ENCODE measurements at places on chromosomes 13 and 19. TPM values are rescaled to one million over a fixed set of nuclear protein-coding genes. Genes with fewer than 3 reads are reported as not detected.

- DNase-seq, result no peak
- no peak overlapping the region for H3K27ac ChIP-seq
- no peak overlapping the region for H3K4me3 ChIP-seq
- no peaks in the 10 kb centered on the region for H3K36me3 ChIP-seq
- no peaks in the 10 kb centered on the region for H3K27me3 ChIP-seq
These were observed 86.5 kb downstream of the KCTD12 start for GRCh38 chr13:76799696-76800095.

- no peak overlapping the region for H3K4me3 ChIP-seq
- DNase-seq, result no peak
- peak overlapping the region; percentile 57 for H3K27ac ChIP-seq
- H3K27me3 ChIP-seq, result no peaks in the 10 kb centered on the region
- peaks cover 6% of the 10 kb centered on the region for H3K4me1 ChIP-seq
These were observed 36.4 kb downstream of the ATP11A start for GRCh38 chr13:112726016-112726767.

DNA sequence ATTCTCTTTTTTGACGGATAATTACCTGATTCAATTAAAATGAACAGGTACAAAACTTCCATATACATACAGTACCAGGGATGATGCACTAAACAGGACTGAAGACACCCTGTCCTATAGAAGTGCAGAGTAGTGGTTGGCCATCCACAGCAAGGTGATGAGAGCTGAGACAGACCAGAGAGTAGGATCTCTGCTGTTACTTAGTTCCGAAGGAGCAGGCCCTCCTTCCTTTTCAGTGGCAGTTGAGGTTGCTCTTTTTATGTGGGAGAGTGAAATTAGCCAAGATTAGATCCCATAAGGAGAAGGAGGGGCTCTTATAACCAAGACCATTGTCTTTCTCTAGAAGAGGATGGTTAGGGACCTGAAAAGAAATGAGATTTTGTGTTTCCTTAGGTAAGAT is 4.0 kb downstream of the PDS5B start:
- H3K4me1 ChIP-seq, result peaks cover 30% of the 10 kb centered on the region
- no peak overlapping the region for H3K27ac ChIP-seq
- DNase-seq, result no peak
- H3K27me3 ChIP-seq, result no peaks in the 10 kb centered on the region
- no peaks in the 10 kb centered on the region for H3K36me3 ChIP-seq
- H3K4me3 ChIP-seq, result no peak overlapping the region

DNA sequence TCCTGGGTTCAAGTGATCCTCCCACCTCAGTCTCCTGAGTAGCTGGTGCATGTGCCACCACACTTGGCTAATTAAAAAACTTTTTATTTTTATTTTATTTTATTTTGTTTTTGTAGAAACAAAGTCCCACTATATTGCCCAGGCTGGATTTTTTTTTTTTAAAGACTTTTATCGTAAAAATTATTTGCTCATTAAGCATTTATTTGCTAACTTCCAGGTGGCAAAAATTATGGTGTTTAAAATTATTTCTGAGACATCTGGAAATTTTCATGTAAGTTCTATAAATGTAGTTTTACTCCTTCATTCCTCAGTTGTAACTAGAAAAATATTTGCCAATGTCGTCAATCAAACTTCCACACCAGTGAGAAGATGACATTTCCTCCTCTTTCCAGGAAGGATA is 233.3 kb upstream of the DACH1 start:
- no peak overlapping the region for H3K4me3 ChIP-seq
- no peaks in the 10 kb centered on the region for H3K4me1 ChIP-seq
- H3K36me3 ChIP-seq, result no peaks in the 10 kb centered on the region
- H3K27me3 ChIP-seq, result no peaks in the 10 kb centered on the region

DNA sequence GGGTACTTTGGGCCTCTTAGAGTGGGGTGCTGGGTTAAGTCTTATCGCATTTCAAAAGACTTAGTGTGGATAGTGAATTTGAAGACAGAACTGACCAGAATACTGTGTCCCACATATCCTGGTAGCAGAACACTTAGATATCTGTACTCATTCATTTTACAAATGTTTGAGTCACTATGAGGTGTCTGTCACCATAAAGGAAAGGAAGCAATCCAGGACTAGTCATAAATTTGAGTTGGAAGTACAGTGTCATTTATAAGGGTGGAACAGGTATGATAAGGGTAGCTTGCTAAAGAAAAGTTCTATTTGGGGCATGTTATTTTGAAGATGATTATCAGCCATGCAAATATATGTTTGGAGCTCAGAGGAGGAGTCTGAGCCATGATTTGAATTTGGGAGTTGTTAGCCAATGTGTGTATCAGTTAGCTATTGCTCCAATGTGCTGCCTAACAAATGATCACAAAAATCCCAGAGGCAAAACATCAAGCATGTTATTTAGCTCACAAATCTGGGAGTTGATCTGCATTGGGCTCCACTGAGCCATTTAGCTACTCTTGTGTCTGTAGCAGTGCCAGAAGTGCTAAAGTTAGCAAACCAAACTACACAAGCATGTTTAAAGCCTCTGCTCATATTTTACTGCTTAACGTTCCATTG is 20.3 kb downstream of the ZNF699 start:
- H3K36me3 ChIP-seq, result peaks cover 15% of the 10 kb centered on the region
- no peaks in the 10 kb centered on the region for H3K27me3 ChIP-seq
- no peak overlapping the region for H3K4me3 ChIP-seq
- no peak overlapping the region for H3K27ac ChIP-seq

DNA sequence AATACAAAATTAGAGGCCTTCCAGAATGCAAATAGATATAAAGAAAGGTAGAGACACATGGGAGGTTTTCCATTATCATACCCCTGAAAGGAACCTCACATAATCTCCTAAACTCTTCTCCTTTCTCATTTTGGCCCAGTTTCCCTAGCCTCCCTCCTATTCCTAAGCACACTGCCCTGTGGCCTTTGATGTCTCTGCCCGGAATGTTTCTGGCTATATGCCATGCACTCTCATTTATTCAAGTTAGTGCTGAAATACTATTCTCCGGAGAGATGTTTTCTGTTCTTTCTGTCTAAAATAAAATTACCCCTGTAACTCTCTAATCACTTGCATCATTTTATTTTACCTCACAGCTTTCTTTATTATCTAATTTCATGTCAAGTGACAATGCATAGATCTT is 1287.7 kb downstream of the SLITRK5 start:
- peak; percentile 70 for DNase-seq
- no peak overlapping the region for H3K27ac ChIP-seq
- H3K27me3 ChIP-seq, result no peaks in the 10 kb centered on the region
- no peaks in the 10 kb centered on the region for H3K4me1 ChIP-seq
- no peak overlapping the region for H3K4me3 ChIP-seq

DNA sequence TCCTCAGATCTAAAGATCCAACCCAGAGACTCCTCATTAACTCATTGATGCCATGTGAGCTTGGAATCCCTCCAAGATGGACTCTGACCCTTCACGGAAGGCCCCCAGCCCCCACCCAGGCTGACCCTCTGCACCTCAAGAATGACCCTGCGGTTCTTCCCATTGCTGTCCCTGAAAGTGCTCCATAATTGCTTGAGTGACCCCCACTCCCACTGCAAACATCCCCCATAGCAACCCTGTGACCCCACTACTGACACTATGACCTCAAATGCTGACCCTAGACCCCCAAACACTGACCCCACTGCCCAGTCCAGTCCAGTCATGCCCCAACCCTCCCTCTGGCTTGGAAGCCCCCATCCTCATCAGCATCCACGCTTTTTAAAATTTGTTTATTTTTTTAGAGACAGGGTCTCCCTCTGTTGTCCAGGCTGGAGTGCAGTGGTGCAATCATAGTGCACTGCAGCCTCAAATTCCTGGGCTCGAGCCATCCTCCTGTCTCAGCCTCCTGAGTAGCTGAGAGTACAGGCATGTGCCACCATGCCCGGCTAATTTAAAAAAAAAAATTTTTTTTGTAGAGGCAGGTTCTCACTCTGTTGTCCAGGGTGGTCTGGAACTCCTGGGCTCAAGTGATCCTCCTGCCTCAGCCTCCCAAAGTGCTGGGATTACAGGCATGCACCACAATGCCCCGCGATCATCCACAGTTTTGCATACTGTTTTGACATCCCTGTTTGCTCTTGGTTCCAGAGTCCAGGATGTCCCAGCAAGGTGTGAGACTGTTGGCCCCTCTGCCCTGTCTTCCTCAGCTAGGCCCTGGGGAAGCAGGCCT is 855 bp downstream of the LYL1 start:
- H3K27me3 ChIP-seq, result no peaks in the 10 kb centered on the region
- DNase-seq, result no peak
- H3K27ac ChIP-seq, result peak overlapping the region; percentile 51
- H3K4me3 ChIP-seq, result peak overlapping the region; percentile 66

DNA sequence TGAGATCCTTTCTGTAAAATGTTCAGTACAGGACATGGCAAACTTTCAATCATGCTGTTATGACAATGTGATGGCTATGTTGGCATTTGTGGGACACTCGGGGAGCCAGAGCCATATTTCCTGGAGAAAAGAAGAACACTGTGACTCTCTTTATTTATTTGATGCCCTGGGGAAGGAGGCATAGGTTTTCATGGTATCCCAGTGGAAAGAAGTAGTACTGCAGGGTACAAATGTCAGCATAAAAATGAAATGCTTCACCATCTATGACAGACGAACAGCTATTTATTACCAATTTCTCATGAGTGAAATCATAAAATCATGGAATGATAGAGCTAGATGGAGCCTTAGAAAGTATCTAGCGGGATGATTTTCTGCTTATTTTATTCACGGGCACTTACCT is 217.1 kb downstream of the COL4A1 start:
- H3K27me3 ChIP-seq, result no peaks in the 10 kb centered on the region
- H3K4me1 ChIP-seq, result no peaks in the 10 kb centered on the region
- H3K27ac ChIP-seq, result no peak overlapping the region
- no peak for DNase-seq
- no peaks in the 10 kb centered on the region for H3K36me3 ChIP-seq

DNA sequence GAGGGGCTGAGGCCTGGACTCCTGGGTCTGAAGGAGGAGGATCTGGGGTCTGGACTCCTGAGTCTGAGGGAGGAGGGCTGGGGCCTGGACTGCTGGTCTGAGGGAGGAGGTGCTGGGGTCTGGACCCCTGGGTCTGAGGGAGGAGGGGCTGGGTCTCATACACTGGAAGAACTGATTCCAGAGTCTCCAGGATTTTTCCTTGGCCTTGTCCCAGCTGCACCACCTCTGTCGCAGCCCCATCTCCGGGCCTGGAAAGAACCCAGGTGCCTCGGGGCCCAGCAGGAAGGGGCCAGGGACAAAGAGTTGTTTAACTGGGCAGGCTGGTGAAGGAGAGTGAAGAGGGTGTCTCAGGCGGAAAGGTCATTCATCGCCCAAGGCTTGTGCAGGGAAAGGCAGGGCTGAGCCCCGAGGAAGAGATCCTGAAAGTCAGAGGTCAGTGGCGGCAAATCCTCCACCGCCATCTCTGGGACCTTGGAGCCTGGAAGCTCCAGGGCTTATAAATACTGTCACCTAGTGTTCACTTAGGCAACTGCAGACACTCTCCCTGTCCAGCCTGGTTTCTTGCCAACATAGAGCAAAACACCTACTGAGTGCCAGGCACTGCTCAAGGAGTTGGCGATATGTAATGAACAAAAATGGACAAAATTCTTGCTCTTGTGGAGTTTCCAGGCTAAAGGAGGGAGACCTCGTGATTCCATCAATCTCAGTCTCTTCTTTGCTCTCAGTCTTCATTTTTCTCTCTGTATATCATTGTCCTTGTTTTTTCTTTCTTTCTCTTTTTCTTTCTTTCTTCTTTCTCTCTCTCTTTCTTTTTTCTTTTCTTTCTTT is 4.4 kb upstream of the KCNN4 start:
- no peak overlapping the region for H3K27ac ChIP-seq
- H3K27me3 ChIP-seq, result no peaks in the 10 kb centered on the region
- no peaks in the 10 kb centered on the region for H3K4me1 ChIP-seq
- no peaks in the 10 kb centered on the region for H3K36me3 ChIP-seq
- DNase-seq, result peak; percentile 51

GRCh38 chr19:2013683-2013961 is 1.9 kb downstream of the BTBD2 start:
- H3K27ac ChIP-seq, result no peak overlapping the region
- H3K4me3 ChIP-seq, result no peak overlapping the region
- H3K27me3 ChIP-seq, result no peaks in the 10 kb centered on the region
- no peak for DNase-seq
- no peaks in the 10 kb centered on the region for H3K36me3 ChIP-seq

DNA sequence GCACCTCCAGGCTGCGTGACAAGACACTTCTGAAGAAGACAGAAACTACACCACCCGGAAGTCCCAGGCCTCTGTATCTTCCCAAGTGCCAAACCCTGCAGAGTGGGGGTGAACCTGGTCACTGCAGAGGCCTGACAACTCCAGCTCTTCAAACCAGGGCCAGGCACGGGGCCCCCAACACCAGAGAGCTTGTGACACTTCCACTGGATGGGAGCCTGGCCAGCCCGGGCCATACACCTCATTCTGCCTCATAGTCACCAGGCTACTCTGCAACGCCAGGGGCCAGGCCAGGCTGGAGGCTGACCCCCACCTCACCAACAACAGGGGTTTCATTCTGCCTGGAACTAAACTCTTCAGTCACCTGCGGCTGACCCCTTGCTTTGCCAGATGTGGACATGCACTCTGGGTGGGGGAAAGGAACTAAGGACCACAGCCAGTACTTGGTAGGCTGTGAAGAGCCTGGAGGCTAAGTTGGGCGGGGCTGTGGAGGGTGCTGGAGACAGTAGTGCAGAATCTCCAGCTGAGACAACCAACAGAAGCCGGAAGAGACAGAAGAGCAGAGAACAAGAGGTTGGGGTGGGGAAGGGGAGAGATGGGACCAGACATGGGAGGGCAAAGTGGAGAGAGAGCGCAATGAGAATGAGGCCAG is 23.0 kb downstream of the TUBA3C start:
- H3K4me3 ChIP-seq, result no peak overlapping the region
- no peaks in the 10 kb centered on the region for H3K27me3 ChIP-seq
- DNase-seq, result no peak
- no peaks in the 10 kb centered on the region for H3K36me3 ChIP-seq
- no peaks in the 10 kb centered on the region for H3K4me1 ChIP-seq

GRCh38 chr19:38685666-38686529 is 38.4 kb downstream of the ACTN4 start:
- H3K27ac ChIP-seq, result peak overlapping the region; percentile 95
- peak; percentile 35 for DNase-seq
- H3K4me1 ChIP-seq, result peaks cover 3% of the 10 kb centered on the region
- peaks cover 4% of the 10 kb centered on the region for H3K36me3 ChIP-seq
- no peak overlapping the region for H3K4me3 ChIP-seq

DNA sequence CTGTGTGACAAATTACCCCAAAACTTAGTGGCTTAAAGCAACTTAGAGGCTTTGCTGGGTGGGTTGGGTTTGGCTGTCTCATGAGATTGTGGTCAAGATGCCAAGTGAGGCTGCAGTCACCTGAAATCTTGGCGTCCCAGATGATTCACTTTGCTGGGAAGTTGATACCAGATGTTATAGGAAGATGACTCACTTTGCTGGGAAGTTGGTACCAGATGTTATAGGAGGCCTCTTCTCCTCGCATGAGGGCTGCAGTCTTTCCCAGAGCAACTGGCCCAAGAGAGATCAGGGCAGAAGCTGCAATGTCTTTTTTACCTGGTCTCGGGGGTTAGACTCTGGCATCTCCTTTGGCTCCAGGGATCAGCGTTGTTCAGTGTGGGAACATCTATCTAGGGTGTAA is 16.8 kb downstream of the TEX29 start:
- no peak overlapping the region for H3K4me3 ChIP-seq
- DNase-seq, result no peak
- H3K4me1 ChIP-seq, result no peaks in the 10 kb centered on the region
- no peaks in the 10 kb centered on the region for H3K27me3 ChIP-seq
- H3K36me3 ChIP-seq, result no peaks in the 10 kb centered on the region
- no peak overlapping the region for H3K27ac ChIP-seq

CEACAM19 gene
- total RNA-seq, result 2.3 TPM

DAPK3 gene
- 93.9 TPM for total RNA-seq

EPS8L1 gene
- total RNA-seq, result 19.5 TPM

FCAR gene
- 12.6 TPM for total RNA-seq

KIR3DL1 gene
- not detected for total RNA-seq

GPX4 gene
- 365 TPM for total RNA-seq

HDGFL2 gene
- 36.9 TPM for total RNA-seq

ZNF155 gene
- 7.8 TPM for total RNA-seq

MAST1 gene
- 0.55 TPM for total RNA-seq

DOCK9 gene
- total RNA-seq, result 193 TPM

EFNA2 gene
- not detected for total RNA-seq
